ENCODE measurements at places on chromosomes 13 and 19.

DNA sequence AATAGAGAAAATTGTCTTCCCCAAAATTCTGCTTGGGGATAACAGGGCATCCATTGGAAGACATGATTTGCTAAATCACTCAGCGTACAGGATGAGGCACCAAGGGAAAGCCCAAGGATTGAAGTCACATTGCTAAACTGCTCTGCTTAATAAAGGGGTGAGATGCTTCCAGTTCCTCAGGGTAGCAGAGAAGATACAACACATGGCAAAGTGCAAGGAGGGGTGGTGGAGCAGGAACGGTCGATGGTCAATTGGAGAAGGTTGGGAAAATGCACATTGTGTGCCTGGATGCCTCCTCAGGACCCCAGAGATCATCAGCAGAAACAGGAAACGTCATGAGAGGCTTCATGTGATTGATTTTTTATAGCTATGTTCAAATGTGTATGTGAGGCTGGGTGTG lies 116.3 kb upstream of the SOX1 start:
- H3K27me3 ChIP-seq, result peaks cover 91% of the 10 kb centered on the region
- no peak for DNase-seq
- H3K4me1 ChIP-seq, result no peaks in the 10 kb centered on the region
- H3K36me3 ChIP-seq, result no peaks in the 10 kb centered on the region
- no peak overlapping the region for H3K4me3 ChIP-seq
- H3K27ac ChIP-seq, result no peak overlapping the region

- no peak for DNase-seq
- H3K4me1 ChIP-seq, result peaks cover 23% of the 10 kb centered on the region
- H3K4me3 ChIP-seq, result no peak overlapping the region
- no peaks in the 10 kb centered on the region for H3K27me3 ChIP-seq
- H3K36me3 ChIP-seq, result peaks cover 7% of the 10 kb centered on the region
Observed at GRCh38 chr13:113582841-113583631, 1.5 kb upstream of the TFDP1 start.

DNA sequence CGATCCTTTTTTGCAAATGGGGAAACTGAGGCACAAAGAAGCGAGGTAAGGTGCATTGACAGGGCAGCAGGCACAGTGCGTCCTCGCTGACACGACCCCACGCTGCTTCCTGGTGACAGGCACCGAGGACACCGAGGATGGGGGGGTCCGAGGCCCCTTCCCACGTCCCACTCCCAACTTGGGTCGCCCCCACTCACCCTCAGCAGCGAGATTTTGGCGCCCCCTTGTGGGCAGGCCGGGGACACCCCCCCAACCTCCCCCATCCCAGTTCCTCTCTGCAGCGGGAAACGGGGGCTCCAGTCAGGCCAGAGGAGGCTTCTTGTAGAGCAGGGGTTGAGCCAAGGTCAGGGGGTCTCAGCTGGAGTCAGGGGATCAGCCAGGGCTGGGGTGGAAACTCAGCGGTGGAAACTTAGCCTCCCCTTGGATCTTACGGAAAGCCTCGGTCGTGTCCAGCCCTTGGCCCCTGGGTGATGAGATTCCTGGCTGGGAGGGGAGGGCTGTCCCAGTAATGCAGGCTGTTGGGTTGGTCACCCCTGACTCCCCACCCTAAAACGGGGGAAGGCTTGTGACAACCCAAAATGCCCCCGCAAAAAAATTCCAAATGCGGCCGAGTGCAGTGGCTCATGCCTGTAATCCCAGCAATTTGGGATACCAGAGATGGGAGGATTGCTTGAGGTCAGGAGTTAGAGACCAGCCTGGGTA lies 8.2 kb downstream of the SMIM24 start:
- no peak overlapping the region for H3K4me3 ChIP-seq
- H3K4me1 ChIP-seq, result peaks cover 39% of the 10 kb centered on the region
- peak; percentile 44 for DNase-seq

DNA sequence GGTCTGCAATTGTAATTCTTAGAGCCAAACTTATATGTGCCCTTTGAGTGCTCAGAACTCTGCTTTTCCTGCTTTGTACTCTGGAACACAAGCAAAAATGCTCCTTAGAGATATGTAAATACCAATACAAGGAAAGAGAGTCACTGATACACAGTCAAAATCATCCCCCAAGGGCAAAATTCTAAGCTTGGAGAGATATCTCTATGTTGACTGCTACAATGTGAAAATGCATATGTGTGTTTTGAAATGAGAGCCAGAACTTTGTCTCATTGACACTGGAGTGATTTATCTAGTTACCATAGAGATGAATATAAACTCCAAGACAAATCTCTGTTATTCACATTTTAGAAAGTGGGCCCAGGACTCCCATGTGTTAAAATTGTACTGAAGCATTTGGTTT lies 494.8 kb upstream of the SLITRK1 start:
- no peak overlapping the region for H3K27ac ChIP-seq
- no peaks in the 10 kb centered on the region for H3K4me1 ChIP-seq
- no peaks in the 10 kb centered on the region for H3K27me3 ChIP-seq
- H3K4me3 ChIP-seq, result no peak overlapping the region
- no peak for DNase-seq
- H3K36me3 ChIP-seq, result no peaks in the 10 kb centered on the region

DNA sequence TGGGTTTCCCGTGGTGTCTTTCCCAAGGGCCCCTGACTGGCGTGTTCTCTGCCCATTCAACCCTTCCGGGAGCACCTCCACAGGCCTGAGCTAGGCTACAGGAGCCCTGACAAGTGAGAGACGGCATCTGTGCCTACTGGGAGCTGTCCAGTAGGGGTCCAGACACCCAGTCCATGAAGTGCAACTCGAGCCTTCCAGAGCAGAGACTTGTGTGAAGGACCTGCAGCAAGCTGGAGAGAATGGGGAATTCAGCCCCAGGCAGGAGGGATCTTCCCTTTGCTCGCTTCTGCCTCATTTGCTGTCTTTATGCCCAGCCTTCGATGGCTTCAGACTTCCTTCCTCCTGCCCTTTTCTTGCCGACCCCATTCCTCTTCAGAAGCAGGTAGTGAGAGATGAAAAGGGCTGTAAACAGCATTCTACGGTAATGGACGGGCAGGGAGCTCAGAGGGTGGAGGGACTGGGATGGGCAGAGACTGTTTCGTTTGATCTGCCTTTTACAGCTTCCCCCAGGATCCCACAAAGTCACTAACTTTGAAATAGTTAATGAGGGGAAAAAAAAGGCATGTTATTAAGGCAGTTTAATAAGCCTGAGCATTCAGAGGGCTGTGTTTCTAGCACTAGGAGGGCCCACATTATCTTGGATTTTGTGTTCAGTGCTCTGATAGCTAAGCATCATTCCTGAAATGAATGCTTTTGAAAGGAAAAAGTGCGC lies 327.6 kb downstream of the FGF9 start:
- no peak for DNase-seq
- H3K27me3 ChIP-seq, result peaks cover 24% of the 10 kb centered on the region
- no peak overlapping the region for H3K4me3 ChIP-seq
- H3K36me3 ChIP-seq, result no peaks in the 10 kb centered on the region

GRCh38 chr13:26011996-26012821 lies 39.6 kb downstream of the SHISA2 start:
- H3K4me1 ChIP-seq, result peaks cover 24% of the 10 kb centered on the region
- no peaks in the 10 kb centered on the region for H3K36me3 ChIP-seq
- H3K27me3 ChIP-seq, result peaks cover 35% of the 10 kb centered on the region
- peak overlapping the region; percentile 56 for H3K4me3 ChIP-seq
- no peak for DNase-seq

GRCh38 chr13:66745307-66745706 lies 484.8 kb downstream of the PCDH9 start:
- H3K27ac ChIP-seq, result no peak overlapping the region
- no peaks in the 10 kb centered on the region for H3K36me3 ChIP-seq
- no peaks in the 10 kb centered on the region for H3K27me3 ChIP-seq

- H3K4me1 ChIP-seq, result peaks cover 21% of the 10 kb centered on the region
- H3K4me3 ChIP-seq, result no peak overlapping the region
- DNase-seq, result no peak
- H3K27me3 ChIP-seq, result no peaks in the 10 kb centered on the region
Observed at GRCh38 chr13:90197722-90198121, 1149.8 kb upstream of the MIR17HG start.

GRCh38 chr19:50922317-50922853 lies 11.2 kb upstream of the KLK4 start:
- peaks cover 6% of the 10 kb centered on the region for H3K4me1 ChIP-seq
- peaks cover 86% of the 10 kb centered on the region for H3K27me3 ChIP-seq
- DNase-seq, result peak; percentile 34
- no peaks in the 10 kb centered on the region for H3K36me3 ChIP-seq
- H3K4me3 ChIP-seq, result no peak overlapping the region

DNA sequence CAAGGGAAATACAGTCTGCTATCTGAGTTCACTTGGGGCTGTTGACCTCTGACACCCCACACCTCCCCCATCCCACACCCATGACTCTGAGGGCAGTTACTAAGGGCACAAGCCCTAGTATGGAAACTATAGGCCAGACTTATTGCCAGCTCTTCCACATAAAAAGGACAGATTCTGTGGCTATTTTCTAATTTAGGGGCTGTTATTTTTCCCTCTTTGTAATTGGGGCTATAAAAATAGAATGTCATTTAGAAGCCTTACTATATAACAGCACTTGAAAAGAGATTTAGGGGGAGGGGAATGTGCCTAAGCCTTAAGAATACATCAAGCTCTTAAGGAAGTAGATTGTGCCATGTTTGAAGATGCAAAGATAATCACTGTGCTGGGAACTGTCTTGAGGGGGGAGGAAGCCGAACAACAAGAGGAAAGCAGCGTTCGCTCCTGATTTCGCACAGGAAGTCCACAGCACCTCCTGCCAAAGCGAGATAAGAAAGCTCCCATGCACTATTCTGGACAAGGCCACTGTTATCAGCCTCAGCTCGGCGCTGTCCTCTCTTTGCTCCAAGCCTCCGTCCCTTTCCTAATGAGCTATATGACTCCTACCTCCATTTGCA lies 86.6 kb downstream of the FLT1 start:
- peaks cover 20% of the 10 kb centered on the region for H3K36me3 ChIP-seq
- H3K4me3 ChIP-seq, result peak overlapping the region; percentile 6

- no peak overlapping the region for H3K4me3 ChIP-seq
- DNase-seq, result no peak
- H3K27me3 ChIP-seq, result no peaks in the 10 kb centered on the region
- peaks cover 18% of the 10 kb centered on the region for H3K4me1 ChIP-seq
Observed at GRCh38 chr19:13729859-13730258, 34.5 kb upstream of the MRI1 start.

DNA sequence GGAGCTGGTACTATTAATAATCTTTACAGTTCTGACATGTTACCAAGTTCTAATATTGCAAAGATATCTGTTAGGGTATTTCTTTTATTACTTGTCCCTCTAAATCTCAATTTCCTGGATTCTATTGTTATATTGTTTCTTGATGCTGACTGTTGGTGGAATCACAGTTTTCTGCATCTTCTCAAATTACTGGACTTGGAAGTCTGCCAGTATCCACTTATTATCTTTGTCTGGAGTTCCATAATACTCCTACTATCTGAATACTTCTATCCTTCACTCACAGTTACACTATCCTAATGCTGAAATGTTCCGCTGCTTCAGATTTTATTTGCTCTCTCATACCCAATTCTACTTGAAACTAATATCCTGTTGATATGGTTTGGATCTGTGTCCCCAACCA lies 1985.7 kb upstream of the PRR20A start:
- DNase-seq, result no peak
- H3K36me3 ChIP-seq, result no peaks in the 10 kb centered on the region
- no peaks in the 10 kb centered on the region for H3K27me3 ChIP-seq
- no peak overlapping the region for H3K27ac ChIP-seq
- no peak overlapping the region for H3K4me3 ChIP-seq
- H3K4me1 ChIP-seq, result no peaks in the 10 kb centered on the region

GRCh38 chr13:31213651-31214289 lies 14.0 kb downstream of the B3GLCT start:
- peaks cover 63% of the 10 kb centered on the region for H3K4me1 ChIP-seq
- H3K36me3 ChIP-seq, result no peaks in the 10 kb centered on the region
- no peak for DNase-seq
- H3K27ac ChIP-seq, result peak overlapping the region; percentile 81
- no peak overlapping the region for H3K4me3 ChIP-seq

DNA sequence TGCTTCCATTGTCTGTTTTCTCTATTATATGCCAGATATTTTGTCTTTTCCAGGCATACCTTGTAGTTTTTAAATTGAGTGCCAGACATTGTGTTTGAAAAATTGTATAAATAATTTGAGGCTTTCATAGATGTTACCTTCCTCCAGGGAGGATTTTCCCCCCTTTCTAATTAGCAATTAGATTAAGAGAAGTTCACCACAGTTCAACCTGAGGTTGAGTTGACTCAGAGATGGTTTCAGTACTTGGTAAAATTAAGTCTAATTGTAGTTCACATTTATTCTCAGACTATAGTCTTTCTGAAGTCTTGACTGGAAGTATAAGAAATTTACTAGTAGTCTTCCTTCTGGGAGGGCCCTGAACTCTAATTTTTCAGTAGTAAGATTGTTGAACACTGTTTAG lies 104.1 kb upstream of the SCEL start:
- peaks cover 4% of the 10 kb centered on the region for H3K27me3 ChIP-seq
- H3K4me3 ChIP-seq, result no peak overlapping the region
- no peak overlapping the region for H3K27ac ChIP-seq
- H3K4me1 ChIP-seq, result no peaks in the 10 kb centered on the region

DNA sequence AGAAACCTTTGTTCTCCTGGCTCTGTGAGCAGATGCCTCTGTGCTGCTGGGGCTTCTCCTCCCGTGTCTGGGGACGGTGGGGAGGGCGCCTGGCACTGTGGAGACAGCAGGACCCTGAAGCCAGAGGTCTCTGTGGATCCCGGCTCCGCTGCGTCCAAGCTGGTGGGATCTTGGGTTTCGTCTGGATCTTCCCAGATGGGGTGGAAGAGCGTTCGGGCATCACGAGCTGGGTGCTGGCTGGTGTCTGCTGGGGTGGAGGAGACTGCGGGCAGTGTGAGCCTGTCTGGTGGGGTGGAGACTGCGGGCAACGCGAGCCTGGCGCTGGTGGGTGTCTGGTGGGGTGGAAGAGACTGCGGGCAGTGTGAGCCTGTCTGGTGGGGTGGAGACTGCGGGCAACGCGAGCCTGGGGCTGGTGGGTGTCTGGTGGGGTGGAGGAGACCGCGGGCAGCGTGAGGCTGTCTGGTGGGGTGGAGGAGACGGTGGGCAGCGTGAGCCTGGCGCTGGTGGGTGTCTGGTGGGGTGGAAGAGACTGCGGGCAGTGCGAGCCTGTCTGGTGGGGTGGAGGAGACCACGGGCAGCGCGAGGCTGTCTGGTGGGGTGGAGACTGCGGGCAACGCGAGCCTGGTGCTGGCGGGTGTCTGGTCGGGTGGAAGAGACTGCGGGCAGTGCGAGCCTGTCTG lies 5.6 kb downstream of the TEX29 start:
- no peak overlapping the region for H3K27ac ChIP-seq
- DNase-seq, result no peak
- H3K27me3 ChIP-seq, result no peaks in the 10 kb centered on the region
- H3K36me3 ChIP-seq, result no peaks in the 10 kb centered on the region

DNA sequence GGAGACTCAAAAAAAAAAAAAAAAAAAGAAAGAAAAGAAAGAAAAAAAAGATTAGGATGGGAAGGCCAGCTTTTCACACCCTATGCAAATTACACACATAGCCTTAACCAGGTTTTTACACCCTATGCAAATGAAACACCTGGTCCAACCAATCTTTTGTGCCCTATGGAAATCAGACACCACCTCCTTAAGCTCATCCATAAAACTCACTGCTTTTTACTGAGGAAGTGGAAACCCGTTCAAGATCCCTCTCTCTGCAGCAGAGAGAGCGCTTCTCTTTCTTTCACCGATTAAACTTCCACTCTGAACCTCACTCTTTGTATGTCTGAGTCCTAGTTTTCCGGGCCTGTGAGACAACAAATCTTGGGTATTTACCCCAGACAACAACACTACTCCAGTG lies 25.3 kb upstream of the HOMER3 start:
- H3K4me3 ChIP-seq, result no peak overlapping the region
- H3K4me1 ChIP-seq, result peaks cover 6% of the 10 kb centered on the region

GRCh38 chr13:22031702-22032286 lies 360.9 kb downstream of the FGF9 start:
- DNase-seq, result no peak
- no peaks in the 10 kb centered on the region for H3K36me3 ChIP-seq
- peaks cover 17% of the 10 kb centered on the region for H3K27me3 ChIP-seq
- no peak overlapping the region for H3K27ac ChIP-seq
